Coronary artery (tissue), 2 donors: ENCODE measurements at places on chromosomes 6 and 20.

- no peak for DNase-seq
Observed at GRCh38 chr6:120627612-120628011, 706.7 kb downstream of the TBC1D32 start.

DNA sequence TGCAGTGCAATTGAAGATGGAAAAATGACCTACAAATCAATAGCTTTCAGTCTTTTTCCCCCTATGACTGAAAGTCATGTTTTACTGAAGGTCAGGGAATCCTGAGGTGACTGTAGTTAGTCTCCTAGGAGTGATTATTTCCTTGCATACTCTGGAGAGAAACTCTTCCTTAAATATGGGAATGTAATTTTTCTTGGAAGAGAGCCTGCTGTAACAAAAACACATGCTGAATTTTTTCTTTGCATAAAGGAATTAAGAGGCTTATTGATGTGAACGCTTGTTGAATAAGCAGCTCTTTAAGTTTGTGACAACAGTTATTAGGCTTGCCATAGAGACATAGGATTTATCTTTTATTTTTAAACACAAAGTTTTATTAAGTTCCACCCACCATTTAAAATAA lies 64.5 kb downstream of the ELOVL2 start:
- no peak for DNase-seq

DNA sequence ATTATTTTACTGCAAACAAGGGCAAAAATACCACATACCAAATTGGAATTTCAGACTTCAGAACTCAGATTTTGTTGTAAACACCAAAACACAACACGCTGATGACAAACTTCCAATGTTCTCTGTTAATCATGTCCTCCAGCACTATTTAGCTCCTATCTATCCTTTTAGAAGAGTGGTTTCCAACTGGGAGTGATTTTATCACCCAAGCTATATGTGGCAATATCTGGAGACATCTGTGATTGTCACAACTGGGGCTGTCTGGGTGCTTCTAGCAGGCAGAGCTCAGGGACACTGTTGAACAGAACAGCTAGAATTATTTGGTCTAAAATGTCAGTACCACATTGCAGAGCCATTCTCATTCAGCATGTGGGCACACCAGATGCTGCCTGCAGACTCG lies 244.6 kb downstream of the FOXC1 start:
- no peak for DNase-seq

- DNase-seq, result no peak
Observed at GRCh38 chr6:126077810-126078776, 91.8 kb downstream of the TRMT11 start.

- no peak for DNase-seq
Observed at GRCh38 chr20:35004051-35004725, 48.5 kb downstream of the MYH7B start.

GRCh38 chr6:117550078-117550600 lies 52.2 kb downstream of the GOPC start:
- DNase-seq, result no peak

DNA sequence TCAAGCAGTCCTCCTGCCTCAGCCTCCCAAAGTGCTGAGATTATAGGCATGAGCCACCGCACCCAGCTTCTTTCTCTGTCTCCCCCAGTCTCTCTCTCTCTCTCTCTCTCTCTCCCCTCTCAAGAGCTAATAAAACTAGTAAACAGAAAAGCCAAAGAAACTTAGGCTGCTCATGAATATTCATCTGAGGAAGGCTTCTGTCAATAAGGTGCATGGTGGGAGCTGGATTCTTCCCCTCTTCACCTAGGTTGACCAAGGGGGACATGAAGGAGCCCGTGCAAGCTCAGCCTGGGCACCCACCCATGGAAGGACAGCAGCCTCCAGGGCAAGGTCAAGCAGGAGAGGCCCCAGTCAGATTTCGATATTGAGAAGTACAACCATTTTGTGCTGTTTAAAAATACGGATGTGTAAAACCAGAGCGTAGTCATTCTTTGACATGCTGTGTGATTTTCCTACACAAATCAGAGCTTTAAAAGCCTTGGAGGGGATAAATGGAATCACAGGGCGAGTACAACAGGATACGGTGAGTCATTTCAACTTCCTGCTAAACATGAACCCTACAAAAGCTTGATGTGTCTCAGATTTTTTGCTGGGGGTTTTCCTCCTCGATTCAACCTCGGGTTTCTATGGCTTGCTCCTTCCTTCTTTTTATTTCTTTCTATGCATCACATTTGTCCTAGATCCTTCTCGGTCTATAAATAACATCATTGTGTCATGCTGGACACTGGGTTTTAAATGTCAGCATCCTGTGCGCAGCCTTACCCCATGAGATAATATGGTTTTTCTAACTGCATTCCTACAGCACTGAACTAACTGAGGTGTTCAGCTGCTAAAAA lies 368.9 kb upstream of the JARID2 start:
- DNase-seq, result no peak

GRCh38 chr20:13493143-13493542 lies 145.6 kb downstream of the TASP1 start:
- DNase-seq, result no peak
